ENCODE measurements at places on chromosomes 4 and X. TPM values are rescaled to one million over a fixed set of nuclear protein-coding genes. Genes with fewer than 3 reads are reported as not detected.

DNA sequence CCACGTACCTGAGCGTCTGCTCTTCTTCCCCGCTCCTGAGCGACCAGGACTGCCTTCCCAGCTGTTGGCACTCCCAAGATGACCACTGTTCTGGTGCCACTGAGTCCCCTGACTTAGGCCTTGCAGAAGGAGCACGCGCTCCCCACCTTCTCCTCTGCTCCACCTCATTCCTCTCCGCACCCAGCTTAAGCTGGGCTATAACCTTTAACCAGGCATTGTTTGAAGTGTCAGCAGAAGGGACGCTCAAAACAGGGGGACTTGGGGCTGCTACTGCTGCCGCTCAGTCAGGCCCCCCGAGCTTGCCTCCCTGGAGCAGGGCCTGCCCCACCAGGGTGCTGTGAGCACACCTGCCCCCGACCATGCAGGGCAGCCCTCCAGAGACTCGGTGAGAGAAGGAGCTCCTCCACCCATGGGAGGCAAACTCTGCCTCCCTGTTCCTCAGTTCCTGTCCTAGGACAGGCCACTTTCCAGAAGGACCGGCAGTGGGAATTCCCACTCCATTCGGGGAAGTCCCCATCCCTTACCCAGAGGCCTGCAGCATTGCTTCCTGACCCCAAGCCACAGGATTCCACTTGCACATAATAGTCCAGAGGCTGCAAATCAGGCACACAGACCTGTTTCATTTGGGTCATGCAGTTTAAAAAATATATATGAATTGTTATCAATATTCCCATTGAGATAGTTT lies 99.7 kb upstream of the ENPP6 start:
- no peak for DNase-seq

- DNase-seq = no peak
Measured at GRCh38 chr4:182604953-182605352, 312.2 kb downstream of the DCTD start.

- no peak for DNase-seq
Measured at GRCh38 chr4:8380511-8381415, 59.8 kb downstream of the ACOX3 start.

Gene DMP1
- not detected for total RNA-seq

DNA sequence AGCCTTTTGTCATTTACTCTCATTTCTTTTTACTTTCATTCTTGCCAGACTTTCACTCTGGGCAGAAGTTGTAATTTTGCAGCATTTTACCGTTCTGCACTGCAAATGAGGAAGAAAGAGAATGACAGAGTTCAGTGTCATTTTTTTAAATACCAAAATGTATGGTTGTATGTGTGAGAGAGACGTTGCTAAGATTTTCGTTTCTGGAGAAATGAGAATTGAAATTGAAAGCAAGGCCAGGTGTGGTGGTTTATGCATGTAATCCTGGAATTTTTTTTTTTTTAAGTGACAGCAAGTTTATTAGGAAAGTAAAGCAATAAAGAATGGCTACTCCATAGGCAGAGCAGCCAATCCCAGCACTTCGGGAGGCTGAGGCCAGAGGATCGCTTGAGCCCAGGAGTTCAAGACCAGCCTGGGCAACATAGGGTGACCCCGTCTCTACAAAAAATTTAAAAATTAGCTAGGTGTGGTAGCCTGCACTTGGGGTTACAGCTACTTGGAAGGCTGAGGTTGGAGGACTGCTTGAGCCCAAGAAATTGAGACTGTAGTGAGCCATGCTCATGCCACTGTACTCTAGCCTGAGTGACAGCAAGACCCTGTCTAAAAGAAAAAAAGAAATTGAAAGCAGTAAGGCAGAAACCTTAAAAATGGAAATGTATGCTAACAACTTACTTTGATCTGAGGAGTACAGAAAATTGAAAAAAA lies 12.9 kb downstream of the DCK start:
- DNase-seq = no peak

Gene MAGEB1
- not detected for total RNA-seq

Gene MAGIX
- total RNA-seq = 1.9 TPM

GRCh38 chrX:3609810-3610209 lies 103.6 kb downstream of the PRKX start:
- DNase-seq = no peak

Gene YIPF7
- total RNA-seq = not detected

- DNase-seq = no peak
Measured at GRCh38 chrX:39509157-39509556, 588.6 kb downstream of the BCOR start.

DNA sequence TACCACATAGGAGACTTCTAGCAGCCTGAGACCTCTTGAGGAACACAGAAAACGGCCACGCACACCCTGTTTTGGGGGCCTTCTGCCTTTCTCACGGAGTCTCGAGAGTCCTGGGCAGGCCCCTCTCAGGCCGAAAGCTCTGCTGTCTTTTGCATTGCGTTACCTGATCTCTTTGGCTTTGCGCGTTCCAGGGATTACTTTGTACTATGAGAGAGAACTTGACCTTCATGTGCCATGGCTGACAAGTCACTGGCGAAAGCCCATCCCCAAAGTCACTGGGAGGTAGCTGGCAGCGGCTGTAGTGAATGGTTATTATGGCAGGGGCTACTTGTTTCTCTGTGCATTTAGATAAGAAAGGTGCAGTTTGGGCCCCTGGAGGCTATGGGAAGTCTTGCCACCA lies 8.0 kb upstream of the NAT8L start:
- no peak for DNase-seq

- no peak for DNase-seq
Measured at GRCh38 chrX:53714580-53715345, 28.2 kb upstream of the HUWE1 start.

GRCh38 chrX:108993909-108994308 lies 257.5 kb upstream of the IRS4 start:
- no peak for DNase-seq

- no peak for DNase-seq
Measured at GRCh38 chr4:22739968-22740367, 47.2 kb downstream of the GBA3 start.

All from urinary bladder (tissue), 4 donors.